ENCODE measurements at places on chromosomes 5 and 9. TPM values are rescaled to one million over a fixed set of nuclear protein-coding genes. Genes with fewer than 3 reads are reported as not detected.

ARL10 gene
- 29.5 TPM for total RNA-seq

DNA sequence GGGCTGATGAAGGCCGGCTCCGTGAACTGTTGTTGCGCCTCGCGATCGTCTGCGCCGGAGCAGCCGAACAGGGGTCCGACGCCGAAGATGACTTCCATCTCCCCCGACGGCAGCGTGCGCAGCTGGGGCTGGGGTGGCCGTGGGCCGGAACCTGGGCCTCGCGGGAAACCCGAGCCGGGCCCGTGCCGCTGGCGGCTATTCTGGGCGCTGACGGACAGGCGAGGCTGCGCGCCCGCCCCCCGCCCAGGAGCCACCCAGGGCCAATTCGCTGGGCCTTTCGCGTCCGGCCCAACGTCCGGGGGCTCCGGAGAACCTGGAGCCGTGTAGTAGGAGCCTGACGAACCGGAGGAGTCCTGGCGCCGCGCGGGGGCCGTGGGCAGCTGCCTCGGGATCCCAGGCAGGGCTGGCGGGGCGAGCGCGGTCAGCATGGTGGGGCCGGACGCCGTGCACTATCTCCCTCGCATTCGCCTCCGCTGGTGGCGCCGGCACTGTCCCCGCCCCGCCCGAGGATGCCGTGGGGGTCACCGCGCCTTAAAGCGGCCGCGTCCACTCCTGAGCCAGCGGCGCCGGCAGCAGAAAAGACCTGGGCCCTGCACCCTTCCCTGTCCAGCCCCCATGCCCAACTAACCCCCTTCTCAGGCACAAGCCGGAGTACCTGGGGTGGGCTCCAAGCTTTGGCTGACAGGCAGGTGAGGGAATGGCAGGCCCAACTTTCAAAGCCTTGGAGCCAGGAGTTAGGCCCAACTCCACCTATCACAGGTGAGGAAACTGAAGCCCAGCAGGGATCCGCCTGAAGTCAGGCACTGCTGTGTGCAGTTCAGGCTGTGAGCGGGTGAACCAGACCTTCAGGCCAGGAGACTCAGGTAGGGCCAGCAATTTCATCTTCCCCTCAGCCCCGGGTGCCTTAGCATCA, at the start of gene PROB1:
Gene PROB1, minus strand, starts transcription at position 451 of the 913 bp plus-strand sequence. Its CDS starts 23 bp downstream, at position 428.
- H3K4me3 ChIP-seq: peak within 1 kb of the TSS; percentile 73
- peaks cover 2% of the 10 kb centered on the region for H3K4me1 ChIP-seq
- H3K36me3 ChIP-seq: no peaks in the 10 kb centered on the region
- H3K27me3 ChIP-seq: peaks cover 42% of the 10 kb centered on the region
- H3K27ac ChIP-seq: no peak within 1 kb of the TSS
- no peak for DNase-seq

FAM78A gene
- total RNA-seq: 2.0 TPM

GRCh38 chr5:96377167-96377566, 55.9 kb downstream of the PCSK1 start:
- DNase-seq: no peak
- peaks cover 4% of the 10 kb centered on the region for H3K4me1 ChIP-seq
- H3K27me3 ChIP-seq: no peaks in the 10 kb centered on the region
- no peak overlapping the region for H3K27ac ChIP-seq
- H3K36me3 ChIP-seq: no peaks in the 10 kb centered on the region
